Ureter (tissue), 1 donor: ENCODE measurements at places on chromosomes 7 and 10.

- no peak for DNase-seq
Observed at GRCh38 chr7:46753662-46754061, 828.2 kb downstream of the TNS3 start.

DNA sequence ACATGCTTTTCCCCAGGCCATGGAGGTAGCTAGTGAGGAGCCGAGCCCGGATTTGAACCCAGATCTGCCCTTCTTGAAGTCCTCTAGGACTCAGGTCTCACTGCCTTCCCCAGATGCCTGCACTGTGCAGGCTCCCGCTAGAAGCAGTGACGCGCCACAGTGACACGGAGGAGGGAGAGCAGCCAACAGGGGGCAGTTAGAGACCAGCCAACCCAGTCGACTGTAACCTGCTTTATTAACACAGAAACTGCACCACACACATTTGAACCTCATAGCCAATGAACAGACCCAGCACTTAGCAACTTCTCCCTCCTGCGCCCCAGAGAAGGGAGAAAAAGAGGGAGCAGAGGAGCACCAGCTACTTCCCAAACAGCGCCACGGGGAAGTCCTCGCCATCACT, 27.4 kb downstream of the PILRA start:
- DNase-seq = no peak

DNA sequence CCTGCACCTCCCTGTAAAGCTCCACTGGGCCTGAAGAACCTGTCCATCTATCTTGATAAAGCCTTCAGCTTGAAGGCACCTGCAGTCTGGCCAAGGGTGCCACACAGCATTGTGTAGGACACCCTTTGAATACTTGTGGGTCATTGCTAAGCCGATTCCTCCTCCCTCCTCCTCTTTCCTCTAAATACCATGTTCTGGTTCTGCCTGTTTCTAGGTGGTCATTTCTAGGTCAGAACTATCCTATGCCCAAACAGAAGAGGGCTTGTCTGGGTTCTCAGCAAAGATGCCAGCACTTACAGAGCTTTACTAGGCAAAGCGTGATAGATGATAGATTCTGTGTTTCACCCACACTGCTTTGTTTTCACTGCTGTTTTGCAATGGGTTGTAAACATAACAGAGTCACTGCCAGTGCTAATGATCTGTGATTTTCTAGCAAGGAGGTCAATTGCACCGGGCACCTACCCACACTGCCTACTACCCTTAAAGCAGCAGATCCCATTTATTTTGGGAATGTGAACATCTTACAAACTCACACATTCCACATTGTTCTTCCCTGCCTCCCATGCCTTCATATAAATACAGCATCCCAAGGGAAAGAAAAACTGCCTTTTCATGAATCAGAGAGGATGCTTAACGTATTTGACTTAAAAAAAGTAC, 279.1 kb upstream of the PITRM1 start:
- no peak for DNase-seq

- DNase-seq = no peak
Observed at GRCh38 chr7:137574812-137575211, 231.3 kb upstream of the PTN start.

DNA sequence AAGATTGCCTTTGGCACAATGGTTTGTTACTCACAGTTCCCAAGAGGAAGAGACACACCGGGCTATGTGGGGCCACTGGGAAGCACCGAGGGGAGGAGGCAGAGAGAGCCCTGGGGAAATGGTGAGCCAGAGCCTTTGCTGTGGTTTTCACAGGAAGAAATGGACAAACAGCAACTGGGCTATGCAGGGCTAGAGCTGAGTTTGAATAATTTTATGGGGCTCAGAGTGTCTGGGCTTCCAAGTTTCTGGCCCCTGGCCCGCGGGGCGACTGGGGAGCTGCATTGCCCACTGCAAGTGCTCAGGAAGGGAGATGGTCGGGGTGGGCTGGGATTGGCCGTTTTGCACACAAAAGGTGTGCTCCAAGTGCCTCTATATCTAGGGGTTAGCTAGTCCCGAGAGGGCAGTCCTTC, 92.6 kb downstream of the CHST15 start:
- peak; percentile 37 for DNase-seq

DNA sequence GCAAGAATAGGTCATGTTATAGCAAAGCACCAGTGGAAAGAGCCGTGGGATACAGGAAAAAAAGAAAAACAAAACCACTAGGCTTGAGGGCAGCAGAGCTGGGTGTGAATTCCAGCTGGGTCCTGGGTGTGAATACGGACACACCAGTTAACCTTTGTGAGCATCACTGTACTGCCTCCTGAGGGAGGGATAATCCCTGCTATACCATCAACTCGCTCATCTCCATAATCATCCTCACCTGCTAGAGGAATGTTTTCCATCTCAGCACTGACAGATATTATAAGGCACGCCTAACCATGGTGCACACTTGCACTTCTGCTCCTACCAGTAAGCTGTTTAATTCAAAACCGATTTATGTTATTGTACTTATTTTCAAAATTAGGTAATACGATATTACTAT, 62.2 kb downstream of the GSAP start:
- no peak for DNase-seq

- no peak for DNase-seq
Observed at GRCh38 chr7:151346470-151346769, 4.8 kb downstream of the NUB1 start.

DNA sequence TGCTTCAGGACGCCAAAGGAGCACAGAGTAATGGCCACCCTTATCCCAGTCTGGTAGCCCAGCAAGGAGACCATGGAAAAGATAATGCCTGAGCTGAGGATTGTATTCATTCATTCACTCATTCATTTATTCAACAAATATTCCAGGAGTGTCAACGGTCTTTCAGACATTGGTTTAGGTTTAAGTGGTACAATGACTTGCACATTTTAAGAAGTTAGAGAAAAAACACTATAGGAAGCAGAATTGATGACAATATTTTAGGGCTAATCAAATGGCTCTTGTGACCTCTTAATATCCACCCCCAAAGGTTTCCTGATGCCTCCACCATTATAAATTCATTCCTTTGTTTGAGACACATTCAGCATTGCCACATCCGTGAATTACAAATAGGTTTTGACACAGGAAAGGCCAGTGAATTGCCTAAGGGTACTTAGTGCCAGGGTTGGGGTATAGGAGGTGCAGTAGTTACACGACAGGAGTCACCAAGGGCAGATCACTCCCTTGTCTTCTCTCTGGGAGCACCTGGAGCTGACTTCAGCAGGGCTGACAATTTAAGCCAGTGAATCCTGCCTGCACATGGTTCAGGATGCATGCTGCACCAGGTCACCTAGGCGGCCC, 269.5 kb downstream of the CREB5 start:
- DNase-seq = no peak

DNA sequence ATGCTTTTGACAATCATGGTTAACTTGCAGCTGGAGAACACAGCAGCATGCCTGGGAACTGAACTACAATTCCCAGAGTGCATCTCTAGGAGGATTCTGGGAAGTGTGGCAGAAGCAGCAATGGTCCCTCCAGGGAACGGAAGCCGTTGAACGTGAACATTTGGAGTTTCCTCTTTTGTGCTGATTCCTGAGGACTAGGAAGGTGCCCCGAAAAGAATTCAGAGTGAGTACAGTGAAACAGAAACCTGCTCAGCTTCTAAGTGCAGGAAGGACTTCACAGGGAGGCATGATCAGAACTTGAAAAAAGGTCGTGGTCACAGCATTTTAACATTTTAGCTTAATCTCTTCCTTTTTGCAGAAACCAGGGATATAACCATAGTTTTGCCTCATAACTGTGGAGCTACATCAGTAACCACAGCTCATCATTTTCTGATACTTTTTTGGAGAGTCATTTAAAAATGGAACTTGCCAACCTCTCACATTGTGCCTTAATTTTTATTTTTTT, at the start of gene NUDT13:
Gene NUDT13 (plus strand): TSS at position 111 of the 505 bp plus-strand sequence. CDS start 3,911 bp downstream, outside the sequence.
- DNase-seq = peak; percentile 81

- DNase-seq = no peak
Observed at GRCh38 chr7:102427019-102427405, 6.4 kb upstream of the ORAI2 start.

- no peak for DNase-seq
Observed at GRCh38 chr7:76330261-76330660, 27.8 kb downstream of the HSPB1 start.

DNA sequence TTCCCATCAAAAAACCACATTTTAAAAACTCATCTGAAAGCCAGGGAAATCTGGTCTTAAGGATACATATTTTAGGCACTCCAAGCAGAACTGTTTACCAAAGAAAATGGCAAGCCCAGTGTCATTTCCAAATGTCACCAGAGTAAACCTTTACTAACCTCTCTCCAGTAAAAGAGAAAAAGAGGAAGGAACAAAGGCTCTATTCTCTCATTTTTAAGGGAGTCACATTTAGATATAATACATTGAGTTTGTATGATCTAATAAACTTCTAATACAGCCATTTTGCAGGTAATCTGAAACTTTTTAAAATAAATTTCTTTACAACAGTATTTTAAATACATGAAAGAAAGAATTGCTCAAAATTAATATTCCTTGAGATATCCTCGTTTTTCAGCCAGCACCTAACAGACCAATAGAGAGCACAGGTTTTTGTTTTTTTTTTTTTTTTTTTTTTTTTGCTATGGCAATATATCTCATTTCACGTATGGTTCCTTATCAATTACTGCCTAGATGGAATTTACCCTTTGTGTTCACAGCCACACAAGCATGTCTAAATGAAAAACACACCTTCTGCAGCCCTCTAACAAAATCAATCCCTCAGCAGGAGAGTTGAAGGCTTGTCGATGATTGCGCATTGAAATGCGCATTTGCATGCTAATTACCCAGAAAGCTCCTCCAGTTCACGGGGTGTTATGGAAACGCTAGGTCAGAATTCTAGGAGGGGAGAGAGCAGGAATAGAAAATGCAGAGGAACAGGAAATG, 39.8 kb upstream of the MSRB2 start:
- DNase-seq = no peak

- DNase-seq = no peak
Observed at GRCh38 chr7:149253665-149254064, 8.3 kb upstream of the ZNF783 start.

- no peak for DNase-seq
Observed at GRCh38 chr10:104650635-104651331, 9.7 kb downstream of the SORCS3 start.

DNA sequence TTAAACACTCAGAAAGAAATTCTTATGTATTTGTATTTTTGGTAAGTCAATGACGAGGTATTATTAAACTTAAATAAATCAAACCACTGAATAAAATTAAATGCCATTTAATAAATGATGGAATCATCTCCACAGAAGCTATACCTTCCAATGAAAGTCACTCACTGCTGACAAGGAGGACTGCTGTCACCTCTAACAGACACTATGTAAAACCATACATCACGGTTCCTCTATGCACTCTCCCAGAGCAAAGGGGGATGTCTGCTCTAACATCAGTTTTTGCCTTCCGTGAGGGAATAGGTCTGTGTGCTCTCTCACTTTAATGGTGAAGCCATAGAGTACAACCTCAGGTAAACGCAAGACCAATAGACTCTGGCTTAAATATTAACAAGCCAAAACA, 99.7 kb upstream of the DDC start:
- no peak for DNase-seq

DNA sequence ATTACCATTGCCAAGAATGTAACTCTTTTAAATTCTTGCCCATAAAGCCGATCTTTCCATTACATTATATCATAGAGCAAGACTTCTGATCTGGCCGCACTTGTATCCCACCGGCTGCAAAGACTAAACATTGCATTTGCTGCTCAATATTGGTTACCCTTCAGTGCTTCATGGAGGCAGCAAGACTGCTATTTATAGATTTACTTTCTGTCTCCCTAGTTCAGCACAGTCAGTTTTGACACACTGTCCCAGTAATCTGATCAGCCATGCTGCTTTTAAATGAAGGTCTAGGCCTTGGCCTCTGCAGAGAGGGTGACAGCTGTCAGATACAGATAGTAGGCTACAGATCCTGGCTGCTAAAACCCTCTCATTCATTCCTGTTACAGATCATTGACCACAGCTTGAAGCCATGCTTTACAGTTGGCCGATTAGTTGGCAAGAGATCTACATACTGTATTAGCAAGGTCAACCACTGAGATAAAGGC, 562.6 kb upstream of the GALNT17 start:
- no peak for DNase-seq

DNA sequence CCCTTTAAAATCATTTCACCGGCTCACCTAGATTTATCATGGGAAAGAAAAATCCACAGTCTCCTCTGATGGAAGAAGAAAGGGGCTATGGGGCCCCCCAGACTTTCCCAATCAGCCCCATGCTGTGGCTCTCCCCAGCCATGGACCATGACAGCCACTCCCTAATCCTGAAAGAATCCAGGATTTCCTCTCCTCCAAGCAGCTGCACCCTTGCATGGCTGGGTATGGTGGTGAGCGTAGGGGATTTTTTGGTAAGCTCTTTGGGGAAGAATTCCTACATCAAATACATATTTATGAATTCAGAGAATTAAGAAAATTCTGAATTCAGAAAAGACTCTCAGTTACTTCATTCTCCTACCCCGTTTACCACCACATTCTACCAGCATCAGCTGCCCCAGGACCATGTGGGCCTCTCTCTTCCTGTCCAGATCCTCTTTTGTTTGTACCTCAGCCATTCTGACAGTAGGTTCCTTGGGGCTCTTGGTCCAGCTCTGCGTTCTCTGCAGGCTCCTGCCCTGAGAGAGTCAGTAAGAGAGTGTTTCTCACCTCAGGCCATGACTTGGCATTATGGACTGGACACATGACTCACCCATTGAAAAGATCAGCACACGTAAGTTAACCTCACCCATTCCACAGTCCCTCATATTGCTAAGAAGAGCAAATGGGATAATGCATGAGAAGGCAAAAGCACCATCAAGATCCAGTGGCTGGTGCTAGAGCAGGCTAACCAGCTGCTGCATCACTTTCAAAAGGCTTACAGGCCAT, 337.8 kb downstream of the ELMO1 start:
- no peak for DNase-seq

- DNase-seq = no peak
Observed at GRCh38 chr10:51204701-51205100, 130.4 kb downstream of the PRKG1 start.

DNA sequence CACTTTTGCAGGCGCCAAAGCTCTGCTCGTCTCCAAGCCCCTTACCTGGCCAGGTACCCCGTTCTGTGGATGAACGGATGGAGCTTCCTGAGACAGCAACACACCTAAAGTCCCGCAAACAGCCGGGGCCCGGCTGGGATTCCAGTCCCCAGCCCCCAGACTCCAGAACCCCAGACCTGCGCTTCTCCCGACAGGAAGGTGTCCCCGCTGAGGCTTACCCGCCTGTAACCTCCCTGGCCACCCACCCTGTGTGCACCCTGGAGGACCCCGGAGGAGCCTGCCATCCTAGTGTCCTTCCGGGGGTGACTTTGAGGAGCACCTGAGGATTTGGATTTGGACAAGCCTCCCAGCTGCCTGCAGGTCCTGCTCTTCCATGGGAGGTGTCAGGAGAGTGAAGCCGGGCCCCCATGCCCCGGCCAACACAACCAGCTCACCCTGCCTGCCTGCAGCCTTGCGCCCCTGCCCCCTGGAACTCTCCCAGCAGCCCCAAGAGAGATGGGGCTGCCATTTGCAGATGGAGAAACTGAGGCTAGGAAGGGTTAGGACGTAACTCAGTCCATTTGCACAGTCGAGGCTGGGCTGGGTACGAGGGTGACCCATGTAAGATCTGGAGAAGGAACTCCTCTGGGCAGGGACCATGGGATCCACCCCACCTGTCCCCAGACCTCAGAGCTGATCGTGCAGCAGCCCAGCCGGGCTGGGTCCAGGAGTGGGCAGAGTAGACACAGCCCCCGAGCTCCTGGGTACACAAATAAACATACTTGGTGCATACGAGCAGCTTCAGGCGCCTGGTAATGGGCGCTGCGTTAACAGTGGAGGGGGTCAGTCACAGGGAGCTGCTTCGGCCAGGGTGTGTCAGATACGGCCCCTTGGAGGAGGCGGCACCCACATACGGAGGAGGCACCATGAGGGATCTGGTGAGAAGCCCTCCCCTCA, 31.9 kb downstream of the UNCX start:
- no peak for DNase-seq

- no peak for DNase-seq
Observed at GRCh38 chr10:75250934-75251333, 15.2 kb upstream of the COMTD1 start.
